Stimulated activated CD4-positive, alpha-beta T cell treated with anti-CD3 and anti-CD28 coated beads, TNF-alpha, amount 100 ng/mL, for 4 hours (primary cell): ENCODE measurements at places on chromosomes 16 and 17.

- no peak for DNase-seq
Observed at GRCh38 chr16:86798247-86799041, 220.1 kb downstream of the FOXL1 start.

DNA sequence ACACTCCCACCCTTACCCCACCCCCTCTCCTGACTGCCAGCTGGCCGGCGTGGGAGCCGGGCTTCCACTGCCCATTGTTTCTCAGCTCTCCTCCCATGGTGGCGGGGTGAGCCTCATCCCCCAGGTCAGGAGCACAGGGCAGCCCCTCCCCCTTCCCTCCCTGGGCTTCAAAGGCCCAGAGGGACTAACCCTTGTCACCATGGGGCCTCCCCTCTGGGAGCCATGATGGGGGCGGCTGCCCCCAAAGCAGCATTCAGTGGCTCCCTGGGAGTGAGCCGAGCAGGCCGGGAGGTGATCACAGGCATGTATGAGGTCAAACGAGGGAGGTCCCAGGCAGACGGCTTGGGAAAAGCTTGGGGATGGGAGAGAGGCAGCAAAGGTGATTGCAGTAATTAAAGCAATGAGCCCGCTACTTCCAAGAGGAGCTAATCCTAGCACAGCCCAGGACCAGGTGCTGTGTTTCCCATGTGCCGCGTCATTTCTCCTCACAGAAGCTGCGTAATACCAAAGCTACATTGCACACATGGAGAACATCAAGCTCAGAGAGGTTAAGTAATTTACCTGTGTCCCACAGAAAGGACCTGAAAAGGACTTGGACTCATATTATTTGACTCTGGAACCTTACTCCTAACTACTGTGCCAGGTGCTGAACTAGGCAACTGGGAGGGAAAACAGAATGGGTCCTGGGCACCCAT is 24.5 kb downstream of the CDK5RAP3 start:
- DNase-seq: no peak

DNA sequence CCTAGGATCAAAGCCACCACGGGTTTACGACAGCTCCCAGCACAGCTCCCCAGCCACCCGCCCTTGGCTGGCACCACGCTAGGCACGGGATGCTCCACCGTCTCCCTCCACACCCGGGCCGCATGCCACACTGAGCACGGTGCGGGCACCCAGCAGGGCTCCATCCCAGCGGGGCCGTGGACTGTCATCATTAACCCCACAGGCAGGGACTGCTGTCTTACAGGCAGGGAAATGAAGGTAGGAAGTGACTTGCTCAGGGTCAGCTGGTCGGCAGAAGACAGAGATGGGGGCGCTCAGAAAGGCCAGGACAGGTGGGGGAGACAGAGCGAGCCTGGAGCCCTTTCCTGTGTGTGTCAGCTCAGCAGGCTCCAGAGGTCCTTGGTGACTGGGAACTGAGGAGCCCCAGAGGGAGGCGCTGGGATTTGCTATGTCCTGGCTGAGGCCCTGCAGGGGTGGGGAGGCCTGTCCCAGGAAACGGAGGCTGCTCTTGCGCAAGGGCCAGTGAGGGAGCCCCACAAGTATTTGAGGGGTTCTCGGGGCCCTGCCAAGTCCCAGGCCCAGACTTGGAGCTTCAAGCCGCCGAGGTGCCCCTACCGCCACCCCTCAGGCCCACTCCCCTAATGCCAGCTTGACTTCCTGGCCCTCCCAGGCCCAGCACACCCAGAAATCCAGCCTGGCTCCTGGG is 3.2 kb downstream of the UBALD1 start:
- no peak for DNase-seq

- DNase-seq: no peak
Observed at GRCh38 chr16:54505549-54506213, 219.1 kb upstream of the IRX3 start.

DNA sequence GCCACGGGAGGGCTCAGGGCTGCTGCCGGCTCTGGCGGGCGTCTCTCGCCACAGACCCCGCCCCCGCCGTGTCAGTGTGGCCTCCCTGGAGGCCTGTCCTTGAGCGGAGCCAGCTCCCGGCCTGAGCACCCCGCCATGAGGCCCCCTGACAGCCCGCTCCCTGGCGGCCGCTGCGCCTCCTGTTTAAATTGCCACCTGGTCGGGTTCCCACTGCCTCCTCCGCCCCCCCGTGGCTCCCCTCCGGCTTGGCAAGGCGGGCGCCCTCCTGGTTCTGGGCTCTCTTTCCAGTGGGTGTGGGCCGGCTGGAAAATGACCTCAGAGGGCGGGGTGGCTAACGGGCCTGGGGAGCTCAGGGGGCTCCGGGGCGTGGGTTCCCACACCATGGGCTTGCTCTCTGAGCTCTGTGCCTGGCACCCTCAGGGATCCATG is 42.1 kb upstream of the SSTR5 start:
- DNase-seq: no peak

DNA sequence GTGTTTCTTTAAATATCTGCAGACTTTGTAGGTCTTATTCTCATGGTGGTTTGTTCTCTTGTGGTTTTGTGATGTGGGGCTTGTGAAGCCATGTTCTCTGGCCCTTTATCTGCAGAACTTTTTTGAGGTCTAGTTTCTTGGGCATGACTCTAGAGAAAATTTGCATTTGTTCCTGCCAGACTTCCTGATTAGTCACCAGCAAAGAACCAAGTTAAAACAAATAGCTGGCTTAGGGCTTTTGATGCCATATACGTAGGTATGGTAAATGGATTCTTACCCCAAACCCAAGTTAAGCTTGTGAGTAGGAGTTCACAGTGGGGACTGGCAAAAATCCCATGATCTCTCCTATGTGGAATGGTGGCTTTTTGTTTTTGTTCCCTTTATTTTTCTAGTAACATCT is 68.7 kb upstream of the IRX3 start:
- DNase-seq: no peak
